ENCODE measurements at places on chromosomes 4 and X.

GRCh38 chr4:143626134-143626911 lies 74.2 kb downstream of the FREM3 start:
- DNase-seq, result peak; percentile 68

GRCh38 chr4:47419296-47419695 lies 44.2 kb downstream of the COMMD8 start:
- no peak for DNase-seq

- DNase-seq, result no peak
These were observed 19.8 kb downstream of the CENPVL3 start for GRCh38 chrX:51598899-51599298.

DNA sequence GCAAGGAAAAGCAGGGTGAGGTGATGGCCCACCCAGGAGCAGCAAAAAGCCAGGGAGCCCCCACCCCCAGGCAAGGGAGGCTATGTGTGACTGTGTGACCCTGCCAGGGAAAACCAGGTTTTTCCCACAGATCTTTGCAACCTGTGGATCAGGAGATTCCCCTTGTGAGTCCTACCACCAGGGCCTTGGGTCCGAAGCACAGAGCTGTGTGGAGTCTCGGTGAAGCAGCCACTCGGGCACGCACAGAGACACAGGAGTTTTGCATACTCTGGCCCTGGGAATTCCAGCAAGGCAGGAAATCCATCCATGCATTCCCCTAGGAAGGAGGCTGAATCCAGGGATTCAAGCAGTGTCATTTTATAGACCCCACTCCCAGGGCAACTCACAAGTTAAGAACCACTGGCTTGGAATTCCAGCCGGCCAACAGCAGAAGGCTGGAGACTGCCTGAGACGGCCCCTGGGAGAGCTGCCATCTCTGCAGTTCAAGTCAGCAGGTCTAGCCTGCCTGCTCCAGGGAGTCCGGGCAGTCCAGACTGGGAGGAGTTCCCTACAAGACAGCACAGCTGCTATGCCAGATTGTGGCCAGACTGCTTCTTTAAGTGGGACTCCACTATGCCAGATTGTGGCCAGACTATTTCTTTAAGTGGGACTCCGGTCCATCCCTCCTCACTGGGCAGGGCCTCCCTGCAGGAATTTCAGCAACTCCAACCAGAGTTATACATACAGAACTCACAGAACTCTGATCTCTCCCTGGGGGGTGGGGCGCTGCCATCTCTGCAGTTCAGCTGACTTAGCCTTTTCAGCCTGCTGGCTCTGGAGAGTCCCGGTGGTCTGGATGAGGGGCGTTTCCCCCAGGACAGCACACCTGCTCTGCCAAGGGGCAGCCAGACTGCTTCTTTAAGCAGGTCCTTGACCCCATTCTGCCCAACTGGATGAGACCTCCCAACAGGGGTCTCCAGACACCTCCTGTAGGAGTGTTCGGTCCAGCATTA lies 85.1 kb upstream of the ADAD1 start:
- no peak for DNase-seq

GRCh38 chrX:129553619-129554288 lies 13.7 kb downstream of the OCRL start:
- no peak for DNase-seq

DNA sequence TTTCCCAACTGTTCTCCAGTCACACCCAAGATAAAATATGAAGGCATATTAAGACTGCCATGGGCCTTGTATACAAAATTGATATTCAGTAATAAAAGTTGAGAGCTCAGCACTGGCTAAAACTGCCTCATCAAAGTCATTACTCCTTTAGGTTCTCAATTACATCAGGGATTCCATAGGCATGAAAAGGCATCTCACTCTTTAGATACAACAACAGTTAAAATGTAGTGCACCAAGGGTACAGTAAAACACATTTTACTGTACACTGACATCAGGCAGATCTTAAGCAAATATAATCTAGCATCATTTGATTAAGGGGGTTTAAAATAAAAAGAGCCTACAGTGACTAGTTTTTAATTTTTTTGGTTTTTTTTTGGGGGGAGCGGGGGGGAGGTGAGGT lies 107.7 kb downstream of the PPP3CA start:
- no peak for DNase-seq

GRCh38 chr4:138831948-138832347 lies 183.6 kb upstream of the NOCT start:
- DNase-seq, result no peak

DNA sequence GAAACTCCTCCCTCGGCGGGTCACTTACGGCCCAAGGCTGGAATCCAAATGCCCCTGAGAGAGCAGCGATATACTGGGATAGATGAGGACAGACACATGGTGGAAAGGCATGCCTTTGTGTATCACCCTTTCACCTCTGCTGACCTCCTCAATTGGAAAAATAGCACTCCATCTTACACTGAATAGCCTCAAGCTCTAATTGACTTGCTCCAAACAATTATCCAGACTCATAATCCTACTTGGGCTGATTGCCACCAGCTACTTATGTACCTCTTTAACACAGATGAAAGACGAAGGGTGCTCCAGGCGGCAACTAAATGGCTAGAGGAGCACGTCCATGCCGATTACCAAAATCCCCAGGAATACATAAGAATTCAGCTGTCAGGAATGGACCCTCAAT lies 1142.2 kb downstream of the ARAP2 start:
- no peak for DNase-seq

- no peak for DNase-seq
These were observed 34.9 kb downstream of the ELF2 start for GRCh38 chr4:139142087-139142486.

Measured in left ventricle myocardium inferior (tissue), 1 donor.